ENCODE measurements at places on chromosomes 2 and 18.
A peak's percentile ranks its signal among the peaks of the same experiment; 100 is the strongest.

DNA sequence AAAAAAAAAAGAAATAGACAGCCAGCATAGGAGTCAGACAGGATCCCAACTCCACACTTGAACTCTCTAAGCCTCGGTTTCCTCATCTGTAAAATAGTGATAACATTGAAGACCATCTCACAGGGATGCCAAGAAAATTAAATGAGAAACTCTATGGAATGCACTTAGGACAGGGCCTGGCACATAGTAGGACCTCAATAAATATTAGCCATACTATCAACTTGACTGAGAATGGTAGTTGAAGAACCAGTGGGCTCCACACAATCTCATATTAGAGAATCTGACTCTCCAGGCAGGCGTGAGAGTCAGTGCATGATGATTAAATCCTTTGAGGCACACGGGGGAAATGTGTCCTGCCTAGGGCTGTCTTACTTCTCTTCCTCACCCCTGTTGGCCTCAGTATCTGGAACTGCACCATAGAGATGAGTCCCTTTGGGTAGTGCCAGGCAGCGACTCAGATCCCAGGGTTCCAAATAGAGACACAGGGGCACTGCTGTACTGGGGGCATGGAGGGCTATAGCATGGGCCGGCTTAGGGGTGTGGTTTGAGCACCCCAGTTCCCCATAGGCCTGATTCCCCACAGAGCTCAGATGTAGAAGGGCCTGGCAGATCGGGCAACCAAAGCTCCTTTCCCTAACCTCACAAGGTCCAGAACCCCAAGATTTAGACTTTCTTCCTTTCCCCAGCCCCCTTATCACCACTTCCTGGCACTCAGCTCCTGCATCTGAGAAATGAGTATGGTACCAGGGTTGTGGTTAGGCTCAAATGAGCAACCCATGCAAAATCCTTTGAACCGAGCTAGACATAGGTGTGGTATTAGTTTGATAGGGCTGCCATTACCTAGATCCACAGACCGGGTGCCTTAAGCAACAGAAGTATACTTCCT is 51.3 kb upstream of the CAB39 start:
- peak; percentile 10 for DNase-seq

DNA sequence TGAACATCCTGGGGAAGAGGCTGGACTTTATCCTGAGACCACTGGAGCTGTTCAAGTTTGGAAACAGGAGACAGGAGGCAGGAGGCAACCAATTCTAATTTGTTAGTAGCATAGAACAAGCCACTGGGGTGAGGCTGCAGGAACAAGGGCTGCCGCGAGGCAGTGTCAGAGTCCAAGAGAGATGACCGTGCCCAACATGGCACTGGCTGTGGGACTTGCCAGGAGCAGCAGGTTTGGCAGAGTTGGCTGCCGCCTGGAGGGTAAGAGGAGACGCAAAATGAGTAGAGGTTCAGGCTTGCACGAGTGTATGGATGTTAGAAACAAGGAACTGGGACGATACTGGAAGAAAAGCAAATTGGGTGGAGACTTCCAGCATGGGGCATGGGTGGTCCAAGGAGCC is 168.5 kb downstream of the TPGS2 start:
- DNase-seq: no peak

- DNase-seq: no peak
These were observed 254.6 kb downstream of the MEIS1 start for GRCh38 chr2:66689456-66690051.

- DNase-seq: no peak
These were observed 108.8 kb upstream of the UBE2E3 start for GRCh38 chr2:180871649-180872048.
